ENCODE measurements at places on chromosomes 5 and 9.
A peak's percentile ranks its signal among the peaks of the same experiment; 100 is the strongest.

GRCh38 chr5:177537389-177538361, 16.7 kb downstream of the FAM193B start:
- no peak for DNase-seq

- no peak for DNase-seq
Measured at GRCh38 chr5:131419877-131420276, 156.0 kb downstream of the CDC42SE2 start.

DNA sequence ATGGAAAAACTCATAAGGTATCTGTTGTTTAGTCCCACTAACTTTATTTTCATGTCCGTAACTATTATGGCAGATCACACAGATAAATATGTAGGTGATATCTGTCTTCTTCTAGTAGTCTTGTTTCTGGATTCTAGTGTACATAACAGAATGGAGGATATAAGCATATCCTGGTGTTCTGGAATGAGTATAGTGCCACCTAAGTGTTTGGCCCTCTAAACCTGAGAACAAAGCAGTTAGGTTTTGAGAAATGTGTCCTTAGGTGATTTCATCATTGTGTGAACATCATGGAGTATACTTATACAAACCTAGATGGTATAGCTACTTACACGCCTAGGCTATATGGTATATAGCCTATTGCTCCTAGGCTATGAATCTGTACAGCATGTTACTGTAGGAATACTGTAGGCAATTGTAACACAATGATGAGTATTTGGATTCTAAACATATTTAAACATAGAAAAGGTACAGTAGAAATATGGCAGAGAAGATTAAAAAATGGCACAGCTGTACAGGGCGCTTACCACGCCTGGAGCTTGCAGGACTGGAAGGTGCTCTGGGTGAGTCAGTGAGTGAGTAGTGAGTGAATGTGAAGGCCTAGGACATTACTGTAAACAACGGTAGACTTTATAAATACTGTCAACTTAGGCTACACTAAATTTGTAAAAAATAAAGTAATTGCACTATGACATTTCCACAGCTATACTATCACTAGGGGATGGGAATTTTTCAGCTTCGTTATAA, 150.3 kb upstream of the SLC24A2 start:
- DNase-seq = no peak

GRCh38 chr5:178602752-178603151, 12.6 kb upstream of the COL23A1 start:
- DNase-seq = no peak

- no peak for DNase-seq
Measured at GRCh38 chr9:133032171-133032570, 1.4 kb downstream of the GTF3C5 start.

- no peak for DNase-seq
Measured at GRCh38 chr5:138829341-138829740, 45.8 kb downstream of the LRRTM2 start.

- no peak for DNase-seq
Measured at GRCh38 chr5:73095564-73096238, 24.7 kb upstream of the TMEM171 start.

- DNase-seq = no peak
Measured at GRCh38 chr9:134399435-134400056, 73.3 kb downstream of the RXRA start.

- DNase-seq = no peak
Measured at GRCh38 chr5:160799184-160799583, 52.8 kb downstream of the ATP10B start.

GRCh38 chr5:94778732-94779131, 160.3 kb downstream of the SLF1 start:
- no peak for DNase-seq

DNA sequence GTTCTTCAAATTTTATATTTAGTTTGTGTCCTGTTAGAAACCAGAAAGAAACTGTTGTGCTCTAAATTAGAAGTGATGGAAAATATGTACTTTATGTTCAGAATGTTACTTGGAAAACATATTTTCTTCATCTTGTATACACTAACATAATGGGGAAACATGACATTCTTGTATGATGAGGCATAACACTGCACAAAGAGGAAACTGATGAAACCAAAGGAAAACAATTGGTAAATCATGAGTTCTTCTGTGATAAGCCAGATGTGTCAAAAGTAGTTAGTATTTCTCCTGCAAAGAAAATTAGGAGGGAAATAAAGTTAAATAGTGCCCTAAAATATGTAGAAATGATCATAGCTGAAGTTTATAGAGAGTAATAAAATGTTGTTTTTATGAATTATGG, 111.1 kb upstream of the FBN2 start:
- no peak for DNase-seq

- no peak for DNase-seq
Measured at GRCh38 chr5:3393920-3394597, 201.6 kb upstream of the IRX1 start.

- DNase-seq = no peak
Measured at GRCh38 chr5:59428391-59428790, 465.1 kb downstream of the PDE4D start.

GRCh38 chr5:150599917-150600511, 40.4 kb upstream of the SYNPO start:
- peak; percentile 43 for DNase-seq

- DNase-seq = no peak
Measured at GRCh38 chr5:133341296-133341695, 271.0 kb downstream of the FSTL4 start.

DNA sequence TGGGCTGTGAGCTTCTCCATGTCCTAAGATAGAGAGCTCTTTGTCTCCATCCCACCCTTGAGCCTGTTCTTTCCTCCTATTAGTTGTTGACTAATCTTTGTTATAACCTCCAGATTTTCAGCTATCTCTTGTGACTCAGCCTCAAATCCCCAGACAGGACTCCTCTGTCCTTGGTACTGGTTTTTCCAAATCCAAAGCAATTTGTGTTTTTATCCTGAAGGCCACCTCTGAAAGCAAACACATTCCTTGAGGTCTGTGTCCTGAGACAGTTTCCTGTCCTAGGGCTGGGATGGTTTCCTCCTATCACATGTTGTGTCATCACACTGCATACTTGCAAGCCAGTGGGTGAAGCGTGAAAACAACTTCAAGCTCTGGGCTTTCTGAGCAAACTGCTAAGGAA, 8.5 kb downstream of the TNC start:
- DNase-seq = no peak

DNA sequence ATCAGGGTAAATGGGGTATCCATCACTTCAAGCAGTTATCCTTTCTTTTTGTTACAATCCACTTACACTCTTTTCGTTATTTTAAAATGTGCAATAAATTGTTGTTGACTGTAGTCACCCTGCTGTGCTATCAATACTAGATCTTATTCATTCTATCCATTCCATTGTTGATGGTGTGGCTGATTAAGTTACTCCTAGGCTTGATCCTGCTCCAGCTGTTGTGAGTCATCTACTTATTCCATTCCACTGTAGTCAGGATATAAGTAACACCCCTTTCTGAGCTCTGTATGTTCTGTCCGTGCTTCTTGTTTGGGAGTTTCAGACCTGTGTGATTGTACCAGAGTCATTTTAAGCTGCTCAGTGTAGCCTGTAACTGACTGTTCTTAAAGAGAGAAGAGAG, 122.5 kb upstream of the RUSC2 start:
- no peak for DNase-seq

Measured in head of caudate nucleus (tissue), 42 donors.